ENCODE measurements at places on chromosomes 5 and 9.

GRCh38 chr5:166625210-166625865, 1666.1 kb upstream of the WWC1 start:
- no peak for DNase-seq

- no peak for DNase-seq
Measured at GRCh38 chr5:105145152-105145551, 1582.6 kb upstream of the NUDT12 start.

DNA sequence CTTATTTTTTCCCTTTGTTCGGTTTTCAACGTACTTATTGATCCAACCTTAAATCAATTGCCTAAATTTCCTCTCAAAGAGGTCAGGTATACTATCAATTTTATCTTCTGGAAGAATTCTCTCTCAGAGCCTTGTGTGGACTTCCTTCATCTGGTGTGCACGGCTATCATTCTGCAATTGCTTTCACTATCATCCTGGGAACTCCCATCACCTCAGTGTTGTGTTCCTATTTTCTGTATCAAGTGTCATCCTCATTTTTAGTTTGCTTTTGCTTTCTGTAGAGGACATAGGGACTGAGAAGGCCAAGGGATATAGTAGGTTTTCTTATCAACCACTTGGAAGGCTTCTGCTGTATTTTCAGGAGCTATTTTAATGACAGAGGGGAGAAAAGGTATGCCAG, 11.3 kb downstream of the STOM start:
- DNase-seq: no peak

GRCh38 chr9:87620731-87621322, 105.1 kb upstream of the CTSL start:
- no peak for DNase-seq

DNA sequence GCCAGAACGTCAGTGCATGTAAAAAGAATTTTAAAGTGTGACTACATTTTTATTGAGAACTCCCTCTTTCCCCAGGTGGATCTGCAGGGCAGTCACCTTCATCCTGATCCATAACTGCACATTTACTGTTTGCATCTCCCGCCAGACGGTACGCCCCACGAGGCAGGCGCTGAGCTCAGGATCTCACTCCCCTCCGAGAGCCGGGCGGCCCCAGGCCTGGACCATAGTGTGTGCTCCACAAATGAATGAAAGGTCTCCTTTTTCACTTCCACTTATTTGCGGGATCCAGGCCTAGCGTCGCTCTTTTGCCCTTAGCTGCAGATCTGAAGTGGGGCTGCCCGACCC, 378 bp downstream of the DROSHA start:
- DNase-seq: no peak

GRCh38 chr5:132662925-132663770, 5.2 kb downstream of the IL13 start:
- DNase-seq: peak; percentile 40

DNA sequence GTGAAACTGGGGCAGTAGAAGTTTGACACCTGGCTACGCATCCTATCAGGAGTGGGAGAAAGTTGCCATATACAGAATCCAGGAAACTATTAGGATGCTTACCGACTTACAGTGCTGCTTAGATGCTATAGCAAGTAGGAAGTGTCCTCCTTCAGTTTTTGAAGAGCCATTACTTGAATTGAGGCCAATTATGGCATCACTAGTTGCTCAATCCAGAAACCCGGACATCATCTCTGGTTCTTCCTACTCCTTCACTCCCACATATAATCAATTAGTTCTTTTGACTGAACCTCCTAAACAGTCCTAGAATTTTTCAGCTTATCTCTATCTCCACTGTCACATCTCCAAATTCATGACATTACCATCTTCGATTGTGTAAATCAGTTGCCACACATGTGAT, 41.8 kb upstream of the UGCG start:
- DNase-seq: no peak

All from CMK (cell line).